ENCODE measurements at places on chromosomes 16 and 17.

GRCh38 chr16:87060034-87060986, 256.9 kb downstream of the C16orf95 start:
- DNase-seq: peak; percentile 48

DNA sequence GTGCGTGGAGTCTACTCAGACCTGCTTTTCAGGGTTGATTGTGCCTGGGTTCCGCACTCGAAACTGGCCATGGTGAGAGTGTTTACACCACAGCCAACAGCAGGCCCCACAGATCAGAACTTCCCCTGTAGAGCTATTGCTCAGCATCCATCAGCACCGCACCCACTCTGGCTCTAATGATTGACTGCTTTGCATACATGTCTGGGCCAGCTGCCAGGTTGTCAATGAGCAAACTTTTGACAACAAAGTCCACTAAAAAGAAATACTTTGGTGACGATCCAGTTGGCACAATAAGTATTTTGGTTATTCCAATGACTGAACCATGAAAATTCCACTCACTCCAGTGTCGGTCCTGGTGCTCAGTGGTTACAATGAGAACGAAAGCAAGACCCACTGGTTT, 190.7 kb downstream of the FOXL1 start:
- DNase-seq: no peak

GRCh38 chr16:86151239-86151851, 252.4 kb downstream of the IRF8 start:
- DNase-seq: no peak

- DNase-seq: no peak
These were observed 50.3 kb downstream of the LCMT1 start for GRCh38 chr16:25161753-25162367.

GRCh38 chr16:17629936-17630335, 159.2 kb upstream of the XYLT1 start:
- DNase-seq: no peak

GRCh38 chr16:2778630-2778958, 1.5 kb upstream of the ELOB start:
- DNase-seq: no peak

- DNase-seq: no peak
These were observed 19.5 kb downstream of the CD7 start for GRCh38 chr17:82297714-82298537.

GRCh38 chr16:12009462-12009861, 32.9 kb downstream of the SNX29 start:
- no peak for DNase-seq

DNA sequence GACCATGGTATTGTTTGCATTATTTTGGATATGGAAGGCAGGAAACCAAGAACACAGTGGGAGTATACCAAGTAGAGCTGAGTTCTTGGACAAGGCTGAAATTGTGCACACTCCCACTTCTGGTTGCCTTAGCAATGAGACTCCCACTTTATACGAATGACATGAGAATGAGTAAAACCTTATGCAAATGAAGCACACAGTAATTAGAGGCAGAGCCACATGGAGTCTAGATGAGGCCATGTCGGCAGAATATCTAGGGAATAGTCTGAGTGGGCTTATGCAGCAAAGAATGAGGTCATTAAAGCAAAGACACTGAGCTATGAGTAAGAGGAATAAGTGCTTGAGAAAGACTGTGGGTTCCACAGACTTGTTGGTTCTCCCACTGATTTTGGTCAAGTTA, 178.7 kb downstream of the GRIN2A start:
- no peak for DNase-seq

DNA sequence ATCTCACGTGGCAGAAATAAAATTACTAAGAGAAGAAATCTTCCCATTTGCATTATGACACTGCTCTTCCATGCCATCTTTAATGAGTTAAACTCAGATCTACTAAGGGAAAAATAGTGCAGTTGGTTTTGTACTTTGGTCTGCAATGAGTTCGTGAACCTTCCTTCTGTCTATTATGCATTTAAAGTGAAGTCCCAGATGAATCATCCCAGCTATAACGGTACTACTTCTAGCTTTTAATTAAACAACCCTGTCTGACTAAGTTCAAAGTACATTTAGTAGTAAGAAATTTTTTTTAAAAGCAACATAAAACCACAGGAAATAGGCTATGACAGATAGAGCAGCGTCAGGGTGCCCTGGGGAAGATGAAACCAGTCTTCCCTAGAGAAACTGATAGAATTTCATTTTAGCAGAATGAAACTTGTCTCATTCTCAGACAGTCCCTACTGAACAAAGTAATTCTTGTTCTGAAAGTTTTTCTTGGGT, 1.8 kb downstream of the TMIGD1 start:
- DNase-seq: no peak

DNA sequence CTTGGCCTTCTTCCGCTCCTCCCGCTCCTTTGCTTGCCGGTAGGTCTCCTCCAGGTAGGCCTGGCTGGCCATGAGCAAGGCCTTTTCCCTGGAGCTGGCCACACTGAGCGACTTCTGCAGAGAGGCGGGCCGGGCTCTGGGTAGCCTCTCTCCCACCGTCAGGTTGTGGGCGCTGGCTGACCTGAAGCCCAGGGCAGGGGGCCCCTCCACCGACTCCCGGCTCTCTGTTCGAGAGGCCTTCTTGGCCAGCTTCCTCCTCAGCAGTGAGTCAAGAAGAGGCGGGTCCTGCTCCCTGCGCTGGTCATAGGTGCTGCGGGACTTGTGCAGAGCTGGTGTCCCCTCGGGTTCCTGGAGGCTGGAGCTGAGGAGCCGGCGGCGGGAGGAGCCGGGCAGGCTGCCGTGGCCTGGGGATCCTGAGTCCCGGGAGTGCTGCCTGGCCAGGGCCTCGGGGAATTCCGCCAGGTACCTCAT, 12.8 kb downstream of the GPR179 start:
- no peak for DNase-seq

DNA sequence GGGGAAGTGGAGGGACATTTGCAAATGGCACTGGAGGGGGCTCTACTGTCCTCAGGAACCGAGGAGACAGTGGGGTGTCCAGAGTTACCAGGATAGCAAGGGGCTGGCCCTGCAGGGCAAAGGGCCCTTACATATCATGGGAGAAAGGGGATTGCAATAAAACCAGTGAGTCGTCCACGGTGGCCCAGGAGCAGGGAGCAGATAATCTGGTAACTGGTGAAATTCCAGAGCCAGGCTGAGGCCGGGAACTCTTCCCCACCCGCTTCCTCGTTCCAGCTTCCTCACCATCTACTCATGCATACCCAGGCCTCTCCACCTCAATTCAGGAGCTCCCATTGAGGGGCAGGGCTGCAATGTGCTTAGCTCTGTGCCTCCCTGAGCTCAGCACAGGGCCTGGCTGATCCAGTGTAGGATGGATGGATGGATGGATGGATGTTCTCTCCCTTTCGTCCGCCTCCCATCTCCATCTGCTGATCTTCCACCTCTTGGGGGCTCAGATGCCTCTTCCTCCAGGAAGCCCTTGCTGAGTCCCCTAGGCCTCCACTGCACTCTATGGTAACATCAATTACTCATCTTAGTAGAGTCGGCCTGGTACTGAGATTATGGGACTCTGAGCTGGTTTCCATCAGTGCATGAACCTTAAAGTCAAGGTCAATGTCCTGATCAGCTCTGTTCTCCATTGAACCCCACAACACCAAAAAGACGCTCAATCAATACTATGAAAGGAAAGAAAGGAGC, 41.2 kb upstream of the NDRG4 start:
- no peak for DNase-seq

DNA sequence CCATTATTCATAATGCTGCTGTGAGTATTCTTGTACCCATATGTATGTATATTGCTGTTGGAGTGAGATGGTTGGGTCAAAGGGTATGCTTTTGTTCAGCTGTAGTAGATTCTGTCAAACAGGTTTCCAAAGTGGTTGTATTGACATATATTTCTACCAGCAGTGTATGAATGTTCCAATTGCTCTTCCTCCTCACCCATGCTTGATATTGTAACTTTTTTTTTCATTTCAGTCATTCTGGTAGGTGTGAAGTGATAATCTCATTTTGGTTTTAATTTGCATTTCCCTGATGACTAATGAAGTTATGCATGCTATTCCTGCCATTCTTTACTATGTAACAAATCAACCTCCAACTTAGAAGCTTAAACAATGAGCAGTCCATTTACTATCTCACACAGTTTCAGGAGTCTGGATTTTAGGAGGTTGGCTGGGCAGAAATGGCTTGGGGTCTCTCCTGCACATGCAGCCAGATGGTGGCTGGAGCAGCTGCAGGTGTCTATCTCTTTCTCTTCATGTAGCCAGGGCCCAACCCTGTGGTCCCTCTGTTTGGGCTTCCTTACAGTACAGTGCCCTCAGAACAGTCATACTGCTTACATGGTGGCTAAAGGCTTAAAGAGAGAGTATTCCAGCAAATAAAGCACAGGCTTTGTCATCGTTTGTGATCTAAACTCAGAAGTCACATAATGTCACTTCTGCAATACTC, 21.2 kb downstream of the ERAL1 start:
- DNase-seq: no peak

DNA sequence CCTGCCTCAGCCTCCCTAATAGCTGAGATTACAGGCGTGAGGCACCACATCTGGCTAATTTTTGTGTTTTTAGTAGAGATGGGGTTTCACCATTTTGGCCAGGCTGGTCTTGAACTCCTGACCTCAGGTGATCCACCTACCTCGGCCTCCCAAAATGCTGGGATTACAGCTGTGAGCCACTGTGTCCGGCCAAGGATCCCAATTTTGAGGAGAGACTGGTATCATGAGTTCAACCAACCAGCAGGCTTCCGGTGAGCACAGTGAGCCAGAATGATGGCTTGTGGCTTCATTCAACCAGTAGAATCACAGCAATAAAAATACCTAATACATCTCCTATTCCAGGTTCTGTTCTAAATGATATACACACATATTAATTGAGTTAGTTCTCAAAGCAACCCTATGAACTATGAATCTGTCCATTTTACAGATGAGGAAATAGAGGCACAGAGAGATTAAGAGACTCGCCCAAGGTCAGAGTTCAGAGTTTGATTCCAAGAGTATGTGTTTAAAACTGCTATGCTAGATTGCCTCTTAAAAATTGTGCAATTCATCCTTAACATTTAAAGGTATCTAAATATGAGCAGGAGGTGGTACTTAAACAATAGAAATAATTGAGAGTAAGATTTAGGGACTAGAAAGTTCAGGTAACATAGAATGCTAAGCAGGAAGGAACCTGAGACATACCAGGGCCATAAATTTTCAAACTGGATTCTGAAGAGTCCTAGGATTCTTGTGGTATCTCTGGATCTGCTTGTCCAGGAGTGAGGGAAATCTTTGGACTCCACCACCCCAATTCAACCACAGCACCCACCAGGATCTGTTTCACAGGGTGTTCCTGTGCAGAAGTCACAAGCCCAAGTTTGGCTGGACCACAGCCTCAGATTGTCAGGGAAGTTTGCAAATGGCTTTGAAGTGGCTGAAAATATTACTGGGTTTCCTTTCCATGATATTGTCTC, 25.1 kb downstream of the CCDC42 start:
- no peak for DNase-seq

DNA sequence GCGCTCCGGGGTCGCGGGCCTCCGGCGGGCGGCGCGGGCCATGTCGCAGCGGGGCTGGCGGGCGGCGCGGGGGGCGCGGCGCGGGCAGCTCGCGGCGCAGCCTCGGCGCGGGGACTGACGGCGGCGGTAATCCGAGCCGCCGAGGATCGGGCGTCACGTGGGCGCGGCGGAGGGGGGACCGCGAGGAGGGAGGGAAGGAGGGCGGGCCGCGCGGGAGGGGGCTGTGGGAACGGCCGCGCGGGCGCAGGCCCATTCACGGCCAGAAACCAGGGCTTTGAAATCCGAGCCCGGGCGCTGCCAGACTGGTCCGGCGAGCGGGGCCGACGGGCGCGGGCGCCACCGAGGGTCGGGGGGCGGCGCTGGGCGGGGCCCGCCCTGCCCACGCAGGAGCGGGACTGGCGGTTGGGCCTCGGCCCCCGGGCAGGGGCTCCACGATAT, at the start of gene MTSS2:
Gene MTSS2, minus strand, starts transcription at position 116 of the 438 bp plus-strand sequence. CDS start 262 bp downstream, outside the sequence.
- DNase-seq: peak; percentile 84

DNA sequence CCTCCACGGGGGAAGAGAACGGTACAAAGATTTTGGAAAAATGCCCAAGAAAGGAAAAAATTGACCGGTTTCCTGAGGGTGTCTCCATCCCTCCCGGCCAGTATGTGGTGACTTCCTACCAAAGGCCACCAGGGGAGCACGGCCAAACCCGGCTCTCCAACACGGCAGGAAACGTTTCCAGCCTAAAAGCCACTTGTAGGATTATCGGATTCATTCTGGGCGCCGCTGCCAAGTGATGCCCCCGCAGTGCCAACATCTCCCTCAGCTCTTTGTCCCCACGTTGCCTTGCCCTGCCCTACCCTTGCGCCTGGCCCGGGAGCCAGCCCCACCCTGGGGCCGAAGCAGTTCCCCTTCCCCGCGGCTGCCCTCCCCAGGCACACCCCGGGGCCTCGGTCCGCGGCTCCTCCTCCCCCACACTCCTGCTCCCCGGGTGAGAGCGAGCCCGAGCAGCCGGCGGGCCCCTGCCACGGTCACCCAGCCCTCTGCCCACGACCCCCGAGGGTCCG, 688 bp downstream of the CRK start:
- peak; percentile 86 for DNase-seq

DNA sequence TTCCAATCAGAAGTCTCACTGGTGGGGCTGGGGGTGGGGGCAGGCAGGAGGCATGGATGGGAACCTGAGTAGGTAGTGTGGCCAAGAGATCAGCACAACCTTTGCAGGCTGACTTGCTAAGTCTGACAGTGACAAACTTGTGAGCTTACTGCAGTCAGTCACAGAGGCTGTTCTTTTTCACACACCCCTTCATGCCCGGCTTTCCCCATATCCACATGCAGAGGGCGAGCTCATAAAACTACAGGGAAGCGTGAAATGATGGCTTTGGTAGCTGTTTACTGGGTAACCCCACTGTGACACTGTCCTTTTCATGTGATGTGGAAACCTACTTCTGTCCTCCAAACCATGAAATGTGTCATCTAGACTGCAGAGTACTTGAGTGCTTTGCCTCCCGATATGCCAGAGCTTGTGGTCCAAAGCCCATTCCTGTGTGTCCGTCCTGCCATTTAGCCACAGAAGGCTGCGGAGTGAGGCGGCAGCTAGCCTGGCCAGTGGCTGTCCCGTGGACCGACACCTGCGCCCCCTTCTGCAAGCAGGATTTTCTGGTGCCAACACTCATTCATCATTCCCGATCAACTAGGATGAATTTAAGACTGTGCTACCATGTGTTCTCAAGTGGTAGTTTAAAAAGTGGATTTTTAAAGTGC, 9.8 kb downstream of the GEMIN4 start:
- no peak for DNase-seq

GRCh38 chr16:84732674-84733352, 33.0 kb downstream of the USP10 start:
- no peak for DNase-seq

- DNase-seq: peak; percentile 76
These were observed at the start of gene VEZF1 for GRCh38 chr17:57987581-57988300. Gene VEZF1 (minus strand): TSS chr17:57988254. CDS start chr17:57988111, 143 bp downstream.
